ENCODE measurements at places on chromosomes 5 and 9. TPM values are rescaled to one million over a fixed set of nuclear protein-coding genes. Genes with fewer than 3 reads are reported as not detected.

The FOXE1 gene
- total RNA-seq: not detected

The C5 gene
- total RNA-seq: 1.8 TPM

The IL5 gene
- not detected for total RNA-seq

The STPG3 gene
- not detected for total RNA-seq

Measured in mononuclear cell (primary cell).